ENCODE measurements at places on chromosomes 2 and 18.
A peak's percentile ranks its signal among the peaks of the same experiment; 100 is the strongest.

- DNase-seq = no peak
These were observed 39.4 kb downstream of the CPO start for GRCh38 chr2:206978746-206979145.

GRCh38 chr2:140851258-140851981 is 1279.4 kb downstream of the LRP1B start:
- no peak for DNase-seq

GRCh38 chr2:86622519-86623042 is 1.1 kb downstream of the RNF103 start:
- peak; percentile 20 for DNase-seq

DNA sequence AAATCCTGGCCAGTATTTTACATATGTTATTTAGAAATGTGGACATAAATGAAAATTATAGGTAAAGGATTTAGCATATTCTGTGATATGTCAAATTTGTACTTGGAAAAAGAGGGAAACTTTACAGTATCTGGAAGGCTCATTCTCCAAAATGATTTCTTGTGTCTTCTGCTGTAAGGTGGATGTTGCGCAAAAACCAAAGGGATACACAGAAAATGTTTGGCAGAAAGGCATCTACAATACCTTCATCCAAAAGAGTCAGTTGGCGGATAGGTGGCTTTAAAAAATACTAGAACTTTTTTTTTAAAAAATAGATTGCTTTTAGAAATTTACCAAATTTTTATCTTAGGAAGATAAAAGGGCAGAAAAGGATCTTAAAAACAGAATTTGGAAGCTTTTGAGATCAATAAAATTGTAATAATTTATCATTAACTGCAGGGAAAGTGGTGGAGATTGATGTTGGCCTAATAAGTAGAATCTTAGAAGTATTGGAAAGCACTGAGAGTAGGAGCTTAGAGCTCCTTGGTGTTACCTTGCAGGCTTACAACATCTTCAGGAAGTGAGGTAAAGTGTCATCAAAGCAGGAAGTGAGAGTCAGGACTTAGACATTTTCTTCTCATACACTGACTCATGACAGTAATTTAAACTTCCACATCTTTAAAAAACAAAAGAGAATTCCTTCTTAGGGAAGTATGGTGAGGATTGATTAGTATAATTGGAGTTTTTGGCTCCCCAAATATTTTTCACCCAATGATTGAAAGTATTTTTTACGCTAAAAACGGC is 2.1 kb downstream of the NABP1 start:
- no peak for DNase-seq

- no peak for DNase-seq
These were observed 79.5 kb downstream of the EPHA4 start for GRCh38 chr2:221492636-221493035.

GRCh38 chr2:142881619-142882018 is 4.2 kb downstream of the KYNU start:
- no peak for DNase-seq

DNA sequence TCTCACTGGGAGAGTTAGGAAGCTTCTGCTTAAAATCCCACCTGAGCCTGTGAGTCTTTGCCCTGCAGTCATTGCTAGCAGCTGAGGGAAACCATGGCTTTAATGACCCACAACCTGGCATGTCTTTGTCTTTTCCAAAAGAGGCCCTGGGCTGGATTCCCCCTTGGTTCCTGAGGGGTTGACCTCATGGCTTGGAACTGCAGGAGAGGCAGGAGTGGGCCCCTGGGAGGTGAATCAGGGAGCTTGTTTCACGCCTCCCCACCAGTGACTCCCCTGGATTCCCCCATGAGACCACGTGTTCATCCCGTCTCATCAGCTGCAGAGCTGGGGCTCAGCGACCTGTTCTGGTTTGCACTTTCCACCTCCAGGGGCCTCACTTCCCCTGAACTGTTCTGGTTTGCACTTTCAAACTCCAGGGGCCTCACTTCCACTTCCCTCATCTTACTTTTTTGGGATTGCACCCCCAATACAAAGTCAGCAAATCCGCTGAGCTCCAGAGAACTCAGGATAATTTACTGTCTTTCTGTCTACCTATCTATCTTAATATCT is 58.5 kb upstream of the TMEM18 start:
- DNase-seq = no peak

DNA sequence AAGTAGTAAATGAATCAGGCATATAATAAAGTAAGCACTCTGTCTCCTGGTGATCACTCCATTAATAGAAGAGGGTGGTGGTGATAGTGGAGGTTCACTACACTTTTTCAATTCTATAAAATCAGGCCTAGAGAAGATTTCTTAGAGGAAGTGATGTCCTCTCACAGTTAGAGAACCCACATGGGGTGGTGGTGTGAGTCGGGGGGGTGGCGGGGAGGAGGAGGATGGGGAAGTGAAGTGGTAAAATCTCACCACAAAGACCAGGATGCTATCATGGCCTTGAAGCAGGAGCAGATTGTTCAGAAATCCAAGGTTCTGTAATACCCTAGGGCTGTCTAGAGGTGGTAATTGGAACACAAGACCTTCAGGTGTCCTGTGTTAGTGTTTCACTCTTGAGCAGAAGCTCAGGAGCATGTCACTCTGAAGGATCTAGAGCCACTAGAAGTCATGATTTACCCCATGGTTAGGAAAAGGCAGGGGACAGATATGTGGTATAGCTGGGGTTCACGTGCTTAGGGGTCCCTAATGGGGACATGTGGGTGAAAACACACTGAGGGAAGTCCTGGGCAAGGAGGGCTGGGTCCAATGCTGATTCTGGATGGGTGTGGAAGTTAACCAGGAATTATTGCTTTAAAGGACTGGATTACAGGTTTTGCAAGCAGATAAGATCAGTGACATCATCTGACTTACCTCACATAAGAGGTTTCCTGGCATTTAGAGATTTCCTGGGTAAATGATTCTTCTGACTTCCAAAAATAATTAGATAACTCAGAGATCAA is 31.0 kb downstream of the RNF125 start:
- DNase-seq = no peak

DNA sequence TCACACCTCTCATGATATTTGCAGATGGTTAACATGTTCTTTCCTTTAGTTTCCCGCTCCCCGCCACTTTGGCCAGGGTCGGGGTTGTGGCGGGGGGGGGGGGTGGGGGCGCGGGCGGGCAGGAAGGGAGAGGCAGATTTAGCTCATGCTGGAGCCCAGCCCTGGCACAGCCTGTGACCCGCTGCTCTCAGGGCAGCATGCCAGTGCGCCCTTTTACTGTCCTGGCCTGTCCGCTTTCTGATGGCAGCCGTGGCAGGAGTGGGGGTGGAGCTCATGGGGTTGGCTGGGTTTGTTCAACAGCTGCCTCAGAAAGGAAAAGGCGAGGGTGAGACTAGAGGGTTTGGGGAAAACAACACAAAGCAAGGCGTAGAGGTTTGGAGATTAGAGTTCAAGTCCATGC is 56.1 kb downstream of the TNP1 start:
- no peak for DNase-seq

DNA sequence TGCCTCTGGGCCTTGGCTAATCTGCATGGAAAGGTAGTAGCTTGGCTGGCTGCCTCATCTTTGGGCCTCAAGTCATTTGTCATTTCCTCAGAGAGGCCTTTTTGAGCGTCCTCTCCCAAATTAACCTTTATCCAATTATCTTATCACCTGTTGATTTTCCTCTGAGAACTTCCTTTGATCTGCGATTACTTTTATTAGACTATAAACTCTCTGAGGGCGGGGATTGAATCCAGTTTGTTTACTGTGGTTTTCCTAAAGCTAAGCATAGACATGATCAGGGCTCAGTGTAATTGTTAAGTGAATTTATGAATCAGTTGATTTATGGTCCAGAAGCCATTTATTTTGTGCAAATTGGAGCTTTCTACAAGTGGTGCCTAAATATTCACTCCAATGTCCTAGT is 7.5 kb downstream of the RPE start:
- no peak for DNase-seq

- no peak for DNase-seq
These were observed 74.6 kb upstream of the SMAD7 start for GRCh38 chr18:49025426-49025766.

- DNase-seq = no peak
These were observed 50.5 kb downstream of the OSBPL6 start for GRCh38 chr2:178244777-178245176.

DNA sequence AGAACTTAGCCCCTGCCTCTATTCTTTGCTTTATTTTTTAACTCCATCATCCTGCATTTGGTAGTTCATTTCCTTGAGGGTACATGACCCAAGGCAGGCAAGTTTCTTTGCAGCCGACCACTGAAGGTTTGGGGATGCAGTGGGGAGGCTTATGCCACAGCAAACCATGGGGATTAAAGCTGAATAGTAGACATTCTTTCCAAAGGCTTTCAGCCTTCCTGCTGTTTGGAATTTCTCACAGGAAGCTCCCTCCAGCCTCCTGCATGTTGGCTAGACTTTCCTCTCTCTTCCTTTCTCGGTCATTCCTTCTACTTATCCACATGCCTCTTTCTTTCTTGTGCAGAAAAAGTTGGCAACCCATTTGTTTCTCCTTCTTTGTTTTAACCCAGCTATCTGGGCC is 77.3 kb downstream of the SOCS6 start:
- no peak for DNase-seq

DNA sequence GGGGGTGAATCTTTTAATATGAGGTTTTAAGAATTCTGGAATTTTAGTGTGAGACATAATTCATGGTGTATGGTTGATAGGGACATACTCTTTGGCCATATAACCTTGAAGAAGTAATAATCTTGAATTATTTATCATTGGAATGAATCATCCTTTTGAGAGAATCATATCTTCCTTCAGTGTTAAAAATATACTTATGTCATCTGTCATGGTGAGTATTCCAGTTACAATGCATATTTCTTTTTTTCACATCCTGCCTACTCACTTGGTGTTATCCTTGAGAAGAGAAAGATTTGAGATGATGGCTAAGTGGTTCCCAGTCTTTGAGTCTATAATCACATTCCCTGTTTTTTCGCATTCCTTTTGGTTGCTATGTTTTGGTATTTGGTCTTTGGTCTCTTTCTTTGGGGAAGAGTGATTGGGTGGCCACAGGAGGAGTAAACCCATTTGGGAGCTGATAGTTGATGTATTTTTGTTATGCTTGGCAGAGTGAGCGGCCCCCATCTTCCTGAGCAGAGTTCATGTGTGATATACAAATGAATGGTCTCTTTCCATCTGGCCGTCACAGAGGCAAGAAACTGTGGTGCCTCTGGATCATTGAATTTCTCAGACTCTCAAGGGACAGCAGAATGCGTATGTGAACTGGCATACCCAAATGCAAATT is 21.6 kb downstream of the ASAP2 start:
- no peak for DNase-seq

- no peak for DNase-seq
These were observed 203.4 kb upstream of the RND3 start for GRCh38 chr2:150690870-150691269.

- DNase-seq = no peak
These were observed 9.1 kb downstream of the SEPTIN2 start for GRCh38 chr2:241324775-241325174.

GRCh38 chr2:27903649-27904404 is 13.3 kb downstream of the BABAM2 start:
- DNase-seq = no peak

GRCh38 chr2:151766437-151767153 is 32.3 kb upstream of the NEB start:
- DNase-seq = no peak

DNA sequence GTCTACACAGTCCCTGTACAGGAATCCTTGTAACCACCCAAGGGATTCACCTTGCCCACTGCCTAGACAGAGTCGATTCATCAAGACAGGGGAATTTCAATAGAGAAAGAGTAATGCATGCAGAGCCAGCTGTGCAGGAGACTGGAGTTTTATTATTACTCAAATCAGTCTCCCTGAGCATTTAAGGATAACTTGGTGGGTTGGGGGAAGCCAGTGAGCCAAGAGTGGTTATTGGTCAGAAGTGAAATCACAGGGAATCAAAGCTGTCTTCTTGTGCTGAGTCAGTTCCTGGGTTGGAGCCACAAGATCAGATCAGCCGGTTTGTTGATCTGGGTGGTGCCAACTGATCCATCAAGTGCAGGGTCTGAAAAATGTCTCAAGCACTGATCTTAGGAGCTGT is 17.8 kb upstream of the FAM98A start:
- DNase-seq = no peak

- DNase-seq = no peak
These were observed 56.2 kb upstream of the AMMECR1L start for GRCh38 chr2:127942002-127942401.

- DNase-seq = no peak
These were observed 28.7 kb downstream of the KLHL29 start for GRCh38 chr2:23413641-23414040.

Data from NCI-H510A (cell line).